ENCODE measurements at places on chromosomes 4 and X.
A peak's percentile ranks its signal among the peaks of the same experiment; 100 is the strongest.

DNA sequence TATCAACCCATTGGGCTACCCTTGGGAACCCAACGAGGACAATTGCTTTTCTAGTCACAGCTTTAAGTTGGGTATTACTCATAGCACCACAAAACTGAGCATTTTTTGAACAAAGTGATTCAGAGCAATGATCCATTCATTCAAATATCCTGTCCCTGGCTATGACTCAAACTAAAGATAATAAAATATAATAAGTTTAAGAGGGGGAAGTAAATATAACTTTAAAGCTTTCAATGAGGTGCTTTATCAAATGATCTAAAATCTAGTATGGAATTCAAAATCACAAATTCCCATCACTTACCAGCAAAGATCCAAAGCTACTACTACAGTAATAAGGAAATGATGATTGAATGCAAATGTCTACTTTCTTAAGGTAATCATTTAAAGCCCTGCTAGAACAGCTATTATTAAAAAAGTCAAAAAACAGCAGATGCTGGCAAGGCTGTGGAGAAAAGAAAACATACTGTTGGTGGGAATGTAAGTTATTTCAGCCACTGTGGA is 39.8 kb upstream of the S100G start:
- DNase-seq = no peak

DNA sequence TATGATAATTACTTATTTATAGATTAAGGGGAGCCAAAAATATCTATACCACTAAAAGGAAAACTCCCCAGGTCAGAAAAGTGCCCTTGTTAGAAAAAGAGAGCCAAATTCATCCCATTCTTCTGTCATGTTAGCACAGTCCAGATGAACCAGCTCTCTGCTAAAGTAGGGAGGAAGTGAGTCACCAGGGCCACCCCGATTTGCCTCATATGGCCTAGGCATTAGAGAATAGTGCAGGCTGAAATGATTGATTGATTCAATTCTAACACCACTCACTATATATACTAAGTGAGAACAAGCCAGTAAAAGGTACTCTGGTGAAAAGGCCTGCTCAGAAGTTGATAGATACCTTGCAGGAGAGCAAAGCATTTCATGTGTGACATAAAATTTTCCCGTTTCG is 94.5 kb downstream of the SRPX start:
- no peak for DNase-seq

GRCh38 chrX:19361701-19362100 is 18.0 kb downstream of the PDHA1 start:
- no peak for DNase-seq

- DNase-seq = no peak
These were observed 35.5 kb upstream of the CCKAR start for GRCh38 chr4:26525771-26526150.

- DNase-seq = no peak
These were observed 736.1 kb upstream of the FRG1 start for GRCh38 chr4:189204616-189205015.

DNA sequence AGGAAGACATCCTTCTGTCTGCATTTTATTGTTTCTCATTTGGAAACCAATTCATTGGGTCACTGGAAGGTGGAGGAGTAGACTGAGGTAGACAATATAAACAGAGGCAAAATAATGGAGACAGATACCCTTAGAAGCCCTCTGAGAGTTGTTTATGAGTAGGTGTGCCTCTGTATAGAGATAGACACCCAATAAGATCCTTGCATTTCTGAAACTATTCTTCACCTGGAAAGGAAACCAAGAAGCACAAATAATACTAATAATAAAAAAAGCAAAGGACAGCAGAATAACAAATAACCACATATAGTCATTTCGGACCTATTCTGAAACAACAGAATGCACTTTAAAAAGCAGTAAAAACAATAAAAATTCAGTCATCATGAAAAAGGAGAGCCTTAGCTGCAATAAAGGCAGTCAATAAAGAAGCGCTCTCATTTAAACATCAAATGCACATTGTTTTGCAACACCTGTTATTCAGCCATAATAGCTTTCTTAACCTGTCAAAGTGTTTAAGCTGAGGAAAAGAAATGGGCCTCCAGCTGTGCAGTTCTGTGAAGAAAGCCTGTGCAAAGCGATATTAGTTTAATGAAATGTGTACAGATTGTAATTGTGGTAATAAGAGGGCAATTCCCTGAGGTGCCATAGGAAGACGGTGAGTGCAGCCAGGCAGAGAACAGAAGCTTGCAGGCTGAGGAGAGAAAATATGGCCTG is 904.2 kb downstream of the STPG2 start:
- no peak for DNase-seq

DNA sequence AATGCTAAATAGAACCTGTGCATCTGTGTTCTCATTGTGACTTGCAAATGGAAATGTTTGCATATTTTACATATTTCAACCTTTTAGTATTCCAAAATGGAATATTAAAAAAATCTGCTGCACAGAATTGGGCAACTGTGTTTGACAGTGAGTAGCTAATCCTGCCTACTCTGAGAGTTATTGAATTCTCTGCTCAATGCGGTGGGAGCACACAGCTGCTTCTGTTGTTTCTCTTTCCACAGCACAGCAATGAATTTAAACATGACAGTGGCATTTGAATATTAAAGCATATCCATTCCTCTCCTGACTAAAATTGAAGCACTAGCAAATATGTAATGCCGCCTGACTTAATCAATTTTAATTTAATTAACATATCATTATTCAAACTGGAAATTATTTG is 366.6 kb downstream of the GASK1B start:
- DNase-seq = no peak

DNA sequence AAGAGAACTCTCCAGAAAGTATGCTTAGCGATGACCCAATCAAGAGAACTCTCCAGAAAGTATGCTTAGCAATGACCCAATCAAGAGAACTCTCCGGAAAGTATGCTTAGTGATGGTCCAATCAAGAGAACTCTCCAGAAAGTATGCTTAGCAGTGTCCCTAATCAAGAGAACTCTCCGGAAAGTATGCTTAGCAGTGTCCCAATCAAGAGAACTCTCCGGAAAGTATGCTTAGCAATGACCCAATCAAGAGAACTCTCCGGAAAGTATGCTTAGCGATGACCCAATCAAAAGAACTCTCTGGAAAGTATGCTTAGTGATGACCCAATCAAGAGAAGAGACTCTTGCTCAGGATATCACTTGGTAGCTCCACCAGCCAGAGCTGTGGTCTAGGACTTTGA is 92.5 kb downstream of the AFAP1 start:
- DNase-seq = no peak

- peak; percentile 28 for DNase-seq
These were observed 294.1 kb upstream of the SFRP2 start for GRCh38 chr4:154082760-154083535.
